ENCODE measurements at places on chromosomes 6 and 20.
A peak's percentile ranks its signal among the peaks of the same experiment; 100 is the strongest.

DNA sequence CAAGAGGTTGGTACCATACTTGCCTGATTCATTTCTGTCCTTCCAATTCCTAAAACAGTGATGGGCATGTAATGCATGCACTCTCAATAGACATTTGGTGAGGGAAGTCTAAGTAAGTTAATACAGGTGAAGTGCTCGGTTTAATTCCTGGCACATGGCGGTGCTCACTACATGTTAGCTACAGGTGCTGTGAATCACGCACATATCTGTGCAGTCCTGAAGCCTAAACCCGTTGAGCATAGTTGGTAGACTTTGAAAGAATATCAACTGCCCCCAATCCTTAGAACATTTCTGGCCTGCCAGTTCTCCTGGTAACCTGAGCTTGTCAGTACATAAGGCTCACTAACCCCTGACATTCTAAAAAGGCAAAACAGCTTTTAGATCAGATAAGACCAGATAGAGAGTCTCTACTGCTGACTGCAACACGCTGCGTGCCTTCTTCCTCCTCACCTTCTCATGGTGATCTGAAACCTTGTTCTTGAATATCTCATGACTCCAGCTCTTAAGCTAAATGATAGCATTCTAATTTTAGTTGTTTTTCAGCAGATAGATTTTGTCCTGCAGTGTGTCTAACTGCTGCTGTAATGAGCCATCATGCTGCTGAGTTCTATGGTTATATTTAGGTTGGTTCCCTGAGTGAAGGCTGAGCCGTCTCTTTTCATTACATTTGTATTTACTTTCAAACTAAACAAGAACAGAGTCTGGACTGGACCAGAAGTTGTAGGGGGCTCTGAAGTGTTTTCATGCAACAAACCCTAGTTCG, 328.5 kb upstream of the QKI start:
- no peak for DNase-seq

GRCh38 chr6:26216886-26217713, 129.9 kb downstream of the HFE start:
- DNase-seq = peak; percentile 62

GRCh38 chr20:3651204-3651962, 11.8 kb downstream of the GFRA4 start:
- DNase-seq = no peak

GRCh38 chr6:166930354-166930891, 25.9 kb downstream of the RNASET2 start:
- no peak for DNase-seq

- DNase-seq = peak; percentile 29
These were observed 11.4 kb downstream of the SLC2A4RG start for GRCh38 chr20:63750807-63751470.

- DNase-seq = no peak
These were observed 5.7 kb downstream of the HCK start for GRCh38 chr20:32057656-32058184.

DNA sequence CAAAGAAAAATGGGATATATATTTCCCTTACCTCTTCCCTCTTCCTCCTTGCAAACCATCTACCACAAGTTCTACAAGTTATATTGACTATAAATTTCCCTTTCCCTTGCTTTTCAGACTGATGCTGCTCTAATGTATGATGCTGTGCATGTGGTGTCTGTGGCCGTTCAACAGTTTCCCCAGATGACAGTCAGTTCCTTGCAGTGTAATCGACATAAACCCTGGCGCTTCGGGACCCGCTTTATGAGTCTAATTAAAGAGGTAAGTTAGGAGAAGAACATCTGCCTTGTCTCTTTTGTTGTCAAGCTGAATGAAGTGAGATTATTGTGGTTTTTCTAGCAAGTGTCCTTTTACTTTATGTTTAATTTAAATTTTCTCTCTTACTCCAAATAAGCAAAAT, 406.0 kb downstream of the GRIK2 start:
- no peak for DNase-seq

GRCh38 chr20:38829296-38829875, 23.9 kb downstream of the PPP1R16B start:
- DNase-seq = no peak
